CD4-positive, alpha-beta T cell treated with Interleukin-15 for 1 hour (primary cell): ENCODE measurements at places on chromosomes 6 and 20.

- no peak for DNase-seq
Observed at GRCh38 chr20:34817072-34817471, 8.4 kb downstream of the NCOA6 start.

DNA sequence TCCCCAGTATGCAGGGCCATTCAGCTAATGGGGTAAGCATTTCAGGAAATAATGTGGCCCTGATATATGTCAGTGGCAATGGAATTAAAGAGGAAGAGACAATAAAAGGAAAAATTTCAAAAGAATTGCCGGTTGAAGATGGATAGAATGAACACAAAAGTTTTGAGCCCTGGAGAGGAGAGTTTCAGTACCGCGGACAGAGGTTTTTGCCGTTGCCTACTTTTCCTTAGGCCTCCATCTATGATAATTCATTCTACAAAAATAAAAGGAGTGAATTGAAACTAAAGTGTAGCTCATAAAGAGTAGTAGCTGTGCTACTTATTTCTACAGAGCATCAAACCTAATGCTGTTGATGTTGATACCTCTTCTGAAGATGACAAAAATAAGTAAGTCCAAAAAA, 140.7 kb downstream of the RNASET2 start:
- no peak for DNase-seq

DNA sequence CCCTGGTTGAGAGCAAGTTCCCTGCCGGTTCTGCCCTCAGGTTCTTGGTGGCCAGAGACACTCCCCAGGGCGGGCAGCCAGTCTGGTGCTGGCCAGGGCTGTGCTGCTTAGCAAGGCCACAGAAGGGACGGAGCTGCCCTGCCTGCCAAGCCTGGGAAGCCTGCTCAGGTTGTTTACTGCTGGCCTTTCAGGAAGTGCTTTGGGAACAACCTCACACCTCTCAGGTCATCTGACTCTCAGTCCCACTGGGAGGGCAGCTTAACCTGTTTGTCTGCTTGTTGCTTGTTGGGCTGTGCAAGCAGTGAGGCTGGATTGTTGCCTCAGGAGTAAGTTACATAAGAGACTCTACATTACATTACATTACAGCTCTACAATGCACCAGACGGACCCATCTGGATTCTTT, 75.8 kb upstream of the AFDN start:
- DNase-seq, result no peak

DNA sequence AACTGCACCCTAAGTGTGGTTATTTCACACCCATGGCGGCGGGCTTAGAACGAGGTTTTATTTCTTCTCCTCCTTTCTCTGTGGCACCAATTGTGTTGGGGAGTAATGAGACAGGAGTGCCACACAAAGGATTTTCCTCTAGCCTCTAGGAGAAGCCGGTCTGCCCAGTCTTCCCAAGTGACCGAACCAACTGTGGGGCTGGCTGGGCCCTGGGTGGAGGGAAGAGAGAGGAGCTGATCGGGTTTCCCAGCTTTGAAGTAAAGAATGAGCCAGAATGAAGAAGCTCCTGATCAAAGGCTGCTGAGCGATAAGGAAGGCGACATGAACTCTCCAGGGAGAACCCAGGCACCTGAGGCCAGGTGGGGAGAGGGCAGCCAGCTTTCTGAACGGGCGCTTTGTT, 616.0 kb upstream of the BTBD3 start:
- DNase-seq, result no peak

GRCh38 chr20:55097621-55098020, 622.2 kb downstream of the DOK5 start:
- no peak for DNase-seq

DNA sequence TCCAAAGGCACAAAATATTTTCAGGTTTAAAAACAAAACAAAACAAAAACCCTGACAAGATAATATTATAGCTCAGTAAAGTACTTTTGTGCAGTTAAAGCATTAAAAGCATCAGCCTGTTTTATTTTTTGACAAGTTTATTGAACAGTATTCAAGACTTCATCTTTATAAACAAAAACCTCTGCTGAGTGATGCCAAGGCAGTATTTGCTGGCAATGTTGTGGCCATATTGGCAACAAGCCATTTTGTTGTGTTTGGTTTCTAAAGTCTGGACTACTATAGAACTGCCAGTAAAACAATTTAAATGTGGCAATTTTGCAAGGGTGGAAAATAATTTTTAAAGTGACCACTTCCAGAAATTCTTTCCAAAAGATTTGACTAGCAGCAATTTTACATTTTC, 15.9 kb downstream of the CPNE1 start:
- no peak for DNase-seq

- DNase-seq, result no peak
Observed at GRCh38 chr6:144460327-144461095, 175.4 kb downstream of the UTRN start.

DNA sequence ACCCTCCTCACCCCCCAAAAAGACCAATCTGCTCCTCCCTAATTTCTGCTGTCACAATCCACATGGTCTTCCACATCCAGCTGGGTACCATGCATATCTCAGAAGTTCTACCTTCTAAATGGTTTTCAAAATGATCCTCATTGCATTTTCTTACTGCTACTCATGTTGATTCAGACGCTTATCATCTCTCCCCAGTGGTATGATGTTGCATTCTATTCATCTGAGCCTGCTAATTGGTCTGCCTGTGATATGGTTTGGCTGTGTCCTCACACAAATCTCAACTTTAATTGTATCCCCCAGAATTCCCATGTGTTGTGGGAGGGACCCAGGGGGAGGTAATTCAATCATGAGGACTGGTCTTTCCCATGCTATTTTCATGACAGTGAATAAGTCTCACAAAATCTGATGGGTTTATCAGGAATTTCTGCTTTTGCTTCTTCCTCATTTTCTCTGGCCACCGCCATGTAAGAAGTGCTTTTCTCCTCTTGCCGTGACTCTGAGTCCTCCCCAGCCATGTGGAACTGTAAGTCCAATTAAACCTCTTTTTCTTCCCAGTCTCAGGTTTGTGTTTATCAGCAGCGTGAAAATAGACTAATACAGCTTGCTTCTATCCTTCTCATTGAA, 41.4 kb upstream of the CLIC5 start:
- DNase-seq, result no peak

GRCh38 chr20:48131581-48131980, 346.3 kb upstream of the SULF2 start:
- DNase-seq, result no peak

GRCh38 chr6:37946057-37946456, 126.5 kb downstream of the ZFAND3 start:
- DNase-seq, result no peak

DNA sequence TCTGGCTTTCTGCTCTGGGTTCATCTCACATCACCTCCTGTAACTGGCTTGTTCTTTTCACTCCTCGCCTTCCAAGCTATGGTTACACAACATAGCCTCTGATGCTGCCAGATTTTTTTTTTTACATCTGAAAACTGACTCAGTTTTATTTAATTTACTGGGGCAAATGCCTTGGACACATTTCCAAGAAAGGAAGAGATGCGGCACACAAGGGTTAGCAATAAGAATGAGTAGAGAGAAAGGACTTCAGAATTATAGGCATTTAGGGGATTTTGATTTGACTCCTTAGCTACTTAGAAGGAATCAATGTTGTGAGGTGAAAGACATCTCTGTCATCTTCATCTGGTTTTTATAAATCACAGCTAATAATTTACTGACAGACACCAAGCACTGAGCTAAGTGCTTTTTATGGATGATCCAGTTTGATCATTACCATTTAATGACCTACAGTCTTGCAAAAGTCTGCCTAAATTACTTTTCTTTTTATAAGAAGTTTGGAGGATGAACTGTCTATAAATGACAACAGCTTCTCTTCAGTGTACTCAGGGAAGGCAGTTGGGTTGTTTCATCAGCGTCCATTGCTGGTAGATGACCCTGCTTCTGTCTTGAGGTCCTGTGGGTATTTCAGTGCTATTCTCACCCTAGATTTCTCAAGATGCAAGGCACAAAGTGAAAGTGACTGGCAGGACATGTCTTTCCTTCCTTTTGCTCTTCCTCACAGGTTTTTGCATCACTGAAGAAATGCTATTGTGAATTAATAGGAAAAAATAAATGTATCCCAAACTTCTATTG, 31.1 kb downstream of the LAMA4 start:
- DNase-seq, result no peak
